ENCODE measurements at places on chromosomes 12 and 14. TPM values are rescaled to one million over a fixed set of nuclear protein-coding genes. Genes with fewer than 3 reads are reported as not detected.

PLEKHD1 gene
- total RNA-seq = 2.0 TPM

OR4N2 gene
- total RNA-seq = not detected

ALG10B gene
- 10.8 TPM for total RNA-seq

SLC4A8 gene
- total RNA-seq = 11.8 TPM

HOXC4 gene
- 19.6 TPM for total RNA-seq

DNA sequence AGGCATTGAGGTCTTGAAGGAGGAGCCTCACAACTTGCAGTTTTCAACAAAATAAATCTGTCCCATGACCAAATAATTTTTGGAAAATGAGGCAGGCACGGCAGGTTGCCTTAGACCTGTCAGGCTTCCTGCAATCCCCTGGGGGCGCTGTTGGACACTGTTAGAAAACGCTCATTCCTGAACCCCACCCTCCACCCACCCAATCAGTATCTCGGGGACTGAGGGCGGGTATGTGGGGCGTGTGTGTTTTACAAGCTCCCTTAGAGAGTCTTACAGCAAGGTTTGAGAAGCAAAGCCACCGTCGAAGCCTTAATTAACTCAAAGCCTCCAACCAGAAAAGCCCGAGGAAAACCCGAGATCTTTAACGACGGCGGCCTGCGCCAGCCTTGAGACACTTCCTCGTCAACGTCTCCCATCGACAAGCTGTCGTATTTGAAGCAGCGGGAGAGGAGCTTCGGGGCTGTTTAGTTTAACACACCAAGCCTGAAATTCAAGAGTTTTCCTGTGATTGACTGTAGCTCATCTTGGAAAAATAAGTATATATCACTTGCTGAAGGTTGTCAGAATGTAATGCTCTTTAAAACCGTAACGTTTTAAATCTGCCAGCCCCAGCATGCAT is 123.0 kb downstream of the GLT1D1 start:
- H3K4me3 ChIP-seq = no peak overlapping the region
- no peak overlapping the region for H3K27ac ChIP-seq
- H3K4me1 ChIP-seq = peaks cover 14% of the 10 kb centered on the region
- H3K36me3 ChIP-seq = no peaks in the 10 kb centered on the region

DNA sequence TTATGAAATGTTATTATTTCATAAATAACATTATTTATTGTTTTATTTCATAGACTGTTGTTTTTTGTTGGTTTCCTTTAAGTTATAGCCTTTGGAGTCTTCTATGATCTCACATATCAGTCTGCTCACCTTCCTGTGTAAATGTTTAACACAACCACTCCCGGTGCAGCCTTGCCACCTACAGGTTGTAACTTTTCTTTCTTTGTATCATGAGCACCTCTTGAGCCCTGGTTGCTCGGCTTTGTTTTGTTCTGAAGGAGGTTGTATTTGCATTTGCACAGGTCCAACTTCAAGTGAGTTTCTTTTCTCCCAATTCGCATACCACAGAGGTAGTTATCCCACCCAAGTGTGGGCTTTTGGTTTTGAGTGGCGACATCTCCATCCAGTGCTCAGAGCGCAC is 121.4 kb downstream of the SLC15A4 start:
- H3K27me3 ChIP-seq = peaks cover 14% of the 10 kb centered on the region
- no peaks in the 10 kb centered on the region for H3K36me3 ChIP-seq
- H3K4me3 ChIP-seq = no peak overlapping the region
- no peak for DNase-seq
- H3K27ac ChIP-seq = peak overlapping the region; percentile 80
- peaks cover 5% of the 10 kb centered on the region for H3K4me1 ChIP-seq

DNA sequence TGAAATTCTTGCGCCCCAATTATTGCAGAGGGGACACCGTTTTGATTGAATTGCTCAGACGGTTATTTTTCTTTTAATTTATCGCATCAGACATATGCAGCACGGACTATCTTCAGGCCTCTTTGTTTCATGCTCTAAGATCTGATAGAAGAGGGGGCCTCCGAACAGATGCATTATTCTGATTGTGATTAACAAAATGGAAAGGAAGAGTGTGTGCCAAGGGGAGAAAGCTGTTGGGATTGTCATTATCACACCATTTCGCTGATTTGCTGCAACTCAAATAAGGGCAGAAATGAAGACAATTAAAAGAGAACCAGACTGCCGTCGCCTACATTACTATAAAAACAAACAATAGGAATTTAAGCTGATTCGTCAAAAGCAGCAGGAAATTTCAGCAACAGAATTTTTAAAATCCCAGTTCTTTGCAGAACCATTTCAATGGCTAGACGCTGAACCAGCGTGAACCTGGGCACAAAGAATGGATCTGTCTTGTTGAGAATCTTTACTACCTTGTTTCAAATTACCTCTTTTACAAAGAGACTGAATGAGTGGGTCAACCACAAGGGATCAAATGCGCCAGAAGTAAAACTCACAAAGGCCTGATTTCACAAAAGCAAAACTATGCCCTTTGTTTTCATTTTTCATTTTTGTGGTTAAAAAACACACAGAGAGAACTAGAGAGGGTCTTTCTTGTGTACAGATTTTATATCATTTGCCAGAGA is 30.6 kb downstream of the TMEM132D start:
- no peak overlapping the region for H3K4me3 ChIP-seq
- peaks cover 3% of the 10 kb centered on the region for H3K4me1 ChIP-seq
- H3K27me3 ChIP-seq = peaks cover 77% of the 10 kb centered on the region
- no peak for DNase-seq
- H3K36me3 ChIP-seq = peaks cover 1% of the 10 kb centered on the region
- H3K27ac ChIP-seq = no peak overlapping the region

- no peak for DNase-seq
- peaks cover 35% of the 10 kb centered on the region for H3K27me3 ChIP-seq
- H3K4me3 ChIP-seq = no peak overlapping the region
- H3K4me1 ChIP-seq = no peaks in the 10 kb centered on the region
- H3K27ac ChIP-seq = no peak overlapping the region
Observed at GRCh38 chr12:132357623-132358186, 28.3 kb upstream of the GALNT9 start.

GRCh38 chr14:54572316-54572715 is 5.4 kb downstream of the SAMD4A start:
- H3K27ac ChIP-seq = no peak overlapping the region
- no peak for DNase-seq
- peaks cover 6% of the 10 kb centered on the region for H3K36me3 ChIP-seq
- H3K4me1 ChIP-seq = peaks cover 5% of the 10 kb centered on the region
- peaks cover 28% of the 10 kb centered on the region for H3K27me3 ChIP-seq

GRCh38 chr12:26469421-26470180 is 274.2 kb downstream of the SSPN start:
- DNase-seq = no peak
- no peaks in the 10 kb centered on the region for H3K27me3 ChIP-seq
- no peaks in the 10 kb centered on the region for H3K4me1 ChIP-seq
- no peak overlapping the region for H3K4me3 ChIP-seq

GRCh38 chr12:26810330-26810729 is 22.7 kb downstream of the ITPR2 start:
- no peak overlapping the region for H3K27ac ChIP-seq
- peaks cover 3% of the 10 kb centered on the region for H3K4me1 ChIP-seq
- DNase-seq = no peak
- H3K36me3 ChIP-seq = peaks cover 2% of the 10 kb centered on the region

DNA sequence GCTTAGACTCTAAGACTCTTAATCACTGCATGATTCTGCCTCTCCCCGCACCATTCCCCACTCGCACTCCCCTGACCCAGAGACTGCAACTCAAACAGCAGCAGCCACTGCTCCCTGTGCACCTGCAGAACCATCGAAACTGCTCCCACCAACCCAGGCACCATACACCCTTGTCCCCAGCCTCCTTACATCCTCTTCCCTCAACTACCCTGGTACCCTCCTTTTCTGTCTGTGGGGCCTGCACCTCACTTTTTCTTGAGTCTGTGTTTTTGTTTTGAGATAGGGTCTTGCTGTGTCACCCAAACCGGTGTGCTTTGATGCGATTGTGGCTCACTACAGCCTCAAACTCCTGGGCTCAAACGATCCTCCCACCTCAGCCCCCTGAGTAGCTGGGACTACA is 69.4 kb downstream of the RNFT2 start:
- no peak overlapping the region for H3K4me3 ChIP-seq
- peaks cover 2% of the 10 kb centered on the region for H3K36me3 ChIP-seq
- no peaks in the 10 kb centered on the region for H3K4me1 ChIP-seq
- no peaks in the 10 kb centered on the region for H3K27me3 ChIP-seq

GRCh38 chr14:105010891-105011291 is 10.0 kb downstream of the CDCA4 start:
- no peak overlapping the region for H3K4me3 ChIP-seq
- H3K27me3 ChIP-seq = no peaks in the 10 kb centered on the region
- no peak for DNase-seq
- peaks cover 2% of the 10 kb centered on the region for H3K36me3 ChIP-seq
- H3K4me1 ChIP-seq = peaks cover 4% of the 10 kb centered on the region

DNA sequence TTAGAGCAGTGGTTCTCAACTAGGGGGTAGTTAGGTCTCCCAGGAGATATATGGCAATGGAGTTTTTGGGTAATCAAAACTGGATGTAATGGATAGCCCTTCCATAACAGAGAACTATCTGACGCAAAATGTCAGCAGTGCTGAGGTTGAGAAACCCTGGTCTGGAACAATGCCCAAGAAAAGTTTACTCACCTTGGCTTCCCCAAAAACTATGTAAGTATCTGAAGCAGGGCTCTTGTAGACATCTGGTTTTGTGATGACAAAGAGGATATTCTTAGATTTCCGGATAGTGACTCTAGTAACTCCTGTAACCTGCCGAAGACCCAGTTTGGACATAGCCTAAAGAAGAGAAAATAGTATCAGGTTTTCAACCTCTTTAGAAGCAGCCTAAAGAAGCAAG is 11.8 kb downstream of the NACA start:
- no peak overlapping the region for H3K27ac ChIP-seq
- H3K4me1 ChIP-seq = peaks cover 17% of the 10 kb centered on the region
- no peak for DNase-seq
- H3K27me3 ChIP-seq = no peaks in the 10 kb centered on the region
- H3K36me3 ChIP-seq = peaks cover 31% of the 10 kb centered on the region

Measured in progenitor cell of endocrine pancreas (in vitro differentiated cells).